SK-N-SH (cell line): ENCODE measurements at places on chromosomes 11 and 22.

GRCh38 chr11:63613517-63614135 is 607 bp downstream of the PLAAT3 start:
- peak; percentile 74 for DNase-seq

GRCh38 chr22:47180796-47181195 is 418.3 kb downstream of the TBC1D22A start:
- no peak for DNase-seq

- DNase-seq, result no peak
Measured at GRCh38 chr11:34216706-34217105, 111.3 kb downstream of the NAT10 start.

DNA sequence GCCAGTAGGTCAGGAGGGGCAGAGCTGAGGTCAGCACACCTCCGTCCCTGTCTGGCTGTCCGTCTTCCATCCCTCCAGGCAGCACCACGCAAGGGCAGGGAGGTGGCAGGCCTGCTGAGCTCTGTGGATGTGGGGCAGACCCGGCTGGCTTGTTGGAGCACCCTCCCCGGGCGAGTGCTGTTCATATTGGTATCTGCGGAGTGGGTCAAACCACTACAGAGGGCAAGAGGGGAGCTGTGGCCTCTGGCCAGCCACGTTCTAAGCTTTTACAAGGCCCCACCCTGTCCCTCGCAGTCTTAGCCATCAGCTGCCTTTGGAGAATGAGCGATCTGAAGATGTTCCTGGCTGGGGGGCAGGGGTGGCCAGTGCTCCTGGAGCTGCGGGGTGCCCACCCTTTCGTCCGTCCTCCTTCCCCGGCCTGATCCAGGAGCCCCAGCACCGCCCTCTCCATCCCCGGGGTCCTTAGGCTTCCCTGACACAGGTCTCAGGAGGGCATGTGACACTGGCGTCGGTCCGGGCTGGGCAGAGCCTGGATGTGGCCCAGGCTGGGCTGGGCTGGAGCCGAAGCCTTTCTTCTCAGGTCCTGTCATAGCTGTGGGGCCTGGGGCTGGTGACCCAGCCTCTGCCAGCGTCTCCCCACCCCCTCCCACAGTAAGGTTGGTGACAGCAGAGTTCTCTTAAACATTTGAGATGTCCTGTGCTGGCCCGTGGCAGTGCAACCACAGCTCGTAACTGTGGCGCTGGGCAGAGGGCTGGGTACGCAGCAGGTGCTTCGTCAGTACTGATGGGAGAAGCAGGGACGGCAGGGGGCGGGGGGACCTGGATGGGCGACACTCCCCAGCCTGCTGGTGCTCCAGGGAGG is 31.7 kb upstream of the GRAMD4 start:
- DNase-seq, result no peak

- DNase-seq, result no peak
Measured at GRCh38 chr11:108994887-108995286, 330.0 kb downstream of the DDX10 start.

- DNase-seq, result no peak
Measured at GRCh38 chr11:65506772-65507505, 8.1 kb downstream of the MALAT1 start.

DNA sequence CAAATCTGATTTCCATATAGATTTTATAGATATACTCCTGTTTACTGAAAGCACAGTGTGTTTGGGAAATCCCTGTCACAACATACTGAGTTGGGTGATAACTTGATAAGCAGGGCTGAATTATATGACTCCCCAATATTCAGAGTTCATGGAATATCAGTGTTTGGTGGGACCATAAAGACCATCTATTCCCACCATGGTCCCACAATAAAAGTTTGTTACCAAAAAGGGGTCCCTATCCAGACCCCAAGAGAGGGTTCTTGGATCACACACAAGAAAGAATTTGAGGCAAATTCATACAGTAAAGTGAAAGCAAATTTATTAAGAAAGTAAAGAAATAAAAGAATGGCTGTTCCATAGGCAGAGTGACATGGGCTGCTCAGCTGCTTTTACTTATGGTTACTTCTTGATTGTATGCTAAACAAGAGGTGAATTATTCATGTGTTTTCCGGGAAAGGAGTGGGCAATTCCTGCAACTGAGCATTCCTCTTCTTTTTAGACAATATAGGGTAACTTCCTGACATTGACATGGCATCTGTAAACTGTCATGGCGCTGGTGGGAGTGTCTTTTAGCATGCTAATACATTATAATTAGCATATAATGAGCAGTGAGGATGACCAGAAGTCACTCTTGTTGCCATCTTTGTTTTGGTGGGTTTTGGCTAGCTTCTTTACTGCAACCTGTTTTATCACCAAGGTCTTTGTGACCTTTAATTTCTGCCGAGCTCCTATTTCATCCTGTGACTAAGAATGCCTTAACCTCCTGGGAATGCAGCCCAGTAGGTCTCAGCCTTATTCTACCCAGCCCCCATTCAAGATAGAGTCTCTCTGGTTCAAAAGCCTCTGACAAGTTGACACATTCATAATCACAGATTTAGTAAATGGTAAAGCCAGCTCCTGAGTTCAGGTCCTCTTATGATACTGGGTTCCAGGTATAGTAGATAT is 240.6 kb upstream of the PDGFD start:
- no peak for DNase-seq

DNA sequence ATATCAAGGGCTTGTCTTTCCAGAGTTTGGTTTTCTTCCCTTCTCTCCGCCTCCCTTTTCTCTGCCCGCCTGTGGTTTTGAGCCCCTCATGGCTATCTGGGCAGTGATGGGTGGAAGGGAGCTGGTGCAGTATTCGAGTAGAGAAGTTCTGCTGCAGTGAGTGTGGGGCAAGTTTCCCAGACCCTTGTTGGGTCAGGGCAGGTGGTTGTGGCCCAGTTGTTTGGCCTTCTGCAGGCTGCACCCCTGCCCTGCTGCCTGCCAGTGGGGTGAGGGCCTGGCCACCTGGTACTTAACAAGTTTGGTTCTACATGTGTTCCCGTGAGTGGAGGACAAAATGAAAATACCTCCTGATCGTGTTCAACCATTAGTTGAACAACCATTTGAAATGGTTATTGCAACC is 65.2 kb downstream of the PTPRJ start:
- no peak for DNase-seq

DNA sequence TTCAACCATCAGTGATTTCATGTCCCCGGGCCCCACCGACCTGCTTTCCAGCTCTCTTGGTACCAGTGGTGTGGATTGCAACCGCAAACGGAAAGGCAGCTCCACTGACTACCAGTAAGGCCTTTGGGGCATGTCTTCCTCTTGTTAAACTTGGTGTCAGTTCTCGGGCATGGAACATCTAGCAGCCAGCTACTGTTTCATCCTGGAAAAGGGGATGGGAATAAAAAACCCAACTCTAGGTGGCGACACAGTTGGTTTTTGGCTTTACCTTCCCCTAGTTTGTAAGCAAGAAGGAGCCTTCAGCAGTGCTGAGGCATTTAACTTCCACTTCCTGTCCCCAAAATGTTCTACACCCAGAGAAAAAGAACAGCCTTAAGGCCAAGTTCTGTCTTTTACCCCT is 76.7 kb downstream of the BMAL1 start:
- no peak for DNase-seq

GRCh38 chr11:123475469-123475868 is 45.4 kb downstream of the GRAMD1B start:
- DNase-seq, result peak; percentile 26

- no peak for DNase-seq
Measured at GRCh38 chr11:65317025-65317786, 2.5 kb downstream of the CDC42EP2 start.

DNA sequence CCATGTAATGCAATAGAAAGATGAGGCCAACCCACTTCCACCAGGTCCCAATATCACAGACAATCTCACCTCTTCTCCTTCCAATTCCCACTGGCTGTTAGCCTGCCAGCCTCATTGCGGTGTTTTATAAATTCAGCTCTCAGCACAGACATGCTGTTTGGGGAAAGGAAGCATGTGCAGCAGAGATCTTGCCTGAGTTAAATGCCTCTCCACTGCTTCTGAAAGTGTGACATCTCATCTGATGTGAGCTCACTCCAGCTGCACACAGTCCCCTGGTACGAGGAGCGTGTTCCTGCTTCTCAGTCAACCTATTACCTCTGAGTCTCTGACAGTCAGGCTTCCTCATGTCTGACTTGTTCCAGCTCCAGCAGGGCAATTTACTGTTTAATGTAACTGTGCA is 122.7 kb upstream of the GUCY1A2 start:
- no peak for DNase-seq

GRCh38 chr11:1390569-1391164 is 933 bp downstream of the BRSK2 start:
- peak; percentile 70 for DNase-seq

DNA sequence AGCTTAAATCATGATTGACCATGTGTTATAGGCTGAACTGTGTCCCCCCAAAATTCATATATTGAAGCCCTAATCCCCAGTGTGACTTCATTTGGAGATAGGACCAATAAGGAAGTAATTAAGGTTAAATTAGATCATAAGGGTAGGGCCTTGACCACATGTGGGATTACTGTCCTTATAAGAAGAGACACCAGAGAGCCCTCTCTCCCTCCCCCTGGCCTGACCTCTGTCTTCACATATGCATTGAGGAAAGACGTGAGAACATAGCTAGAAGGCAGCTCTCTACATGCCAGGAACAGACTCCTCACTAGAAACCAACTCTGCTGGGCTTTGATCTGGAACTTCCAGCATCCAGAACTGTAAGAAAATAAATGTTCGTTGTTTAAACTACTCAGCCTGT is 13.6 kb upstream of the NUP50 start:
- no peak for DNase-seq

DNA sequence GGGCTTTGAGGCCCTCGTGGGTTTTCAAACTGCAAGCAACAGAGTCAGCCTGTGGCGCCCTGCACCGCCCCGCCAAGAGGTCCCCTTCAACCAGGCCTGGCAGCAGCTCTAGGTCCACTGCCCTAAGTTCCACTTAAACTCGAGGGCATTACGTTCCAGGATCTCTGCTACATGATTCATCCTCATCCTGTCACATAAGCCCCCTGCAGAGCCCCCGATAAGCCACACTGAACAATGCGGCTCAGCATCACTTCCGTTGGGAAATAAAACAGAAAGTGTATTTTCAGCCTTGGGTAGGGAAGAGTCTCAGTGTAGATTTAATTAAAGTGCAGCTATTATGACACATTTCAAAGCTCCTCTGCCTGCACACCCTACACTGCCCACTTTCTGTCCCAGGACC is 24.6 kb downstream of the SULT4A1 start:
- DNase-seq, result no peak

DNA sequence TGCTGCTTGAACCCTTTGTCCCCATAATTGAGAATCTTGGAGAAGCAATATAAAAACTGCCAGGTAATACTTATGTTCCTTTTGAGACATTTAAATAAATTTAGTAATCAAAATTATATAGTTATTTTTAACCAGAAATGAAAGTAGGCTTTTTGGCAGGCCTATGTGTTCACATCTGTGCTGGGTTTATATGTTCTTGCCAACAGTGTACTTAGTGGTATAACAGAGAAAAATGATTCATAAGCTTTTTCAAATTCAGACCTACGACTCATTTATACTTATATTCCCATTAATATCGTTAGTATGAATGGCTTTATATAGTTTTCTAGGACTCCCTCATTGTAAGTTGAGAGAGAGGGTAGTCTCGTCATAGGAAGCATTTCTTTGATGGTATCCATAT is 79.0 kb downstream of the DDX10 start:
- DNase-seq, result no peak

DNA sequence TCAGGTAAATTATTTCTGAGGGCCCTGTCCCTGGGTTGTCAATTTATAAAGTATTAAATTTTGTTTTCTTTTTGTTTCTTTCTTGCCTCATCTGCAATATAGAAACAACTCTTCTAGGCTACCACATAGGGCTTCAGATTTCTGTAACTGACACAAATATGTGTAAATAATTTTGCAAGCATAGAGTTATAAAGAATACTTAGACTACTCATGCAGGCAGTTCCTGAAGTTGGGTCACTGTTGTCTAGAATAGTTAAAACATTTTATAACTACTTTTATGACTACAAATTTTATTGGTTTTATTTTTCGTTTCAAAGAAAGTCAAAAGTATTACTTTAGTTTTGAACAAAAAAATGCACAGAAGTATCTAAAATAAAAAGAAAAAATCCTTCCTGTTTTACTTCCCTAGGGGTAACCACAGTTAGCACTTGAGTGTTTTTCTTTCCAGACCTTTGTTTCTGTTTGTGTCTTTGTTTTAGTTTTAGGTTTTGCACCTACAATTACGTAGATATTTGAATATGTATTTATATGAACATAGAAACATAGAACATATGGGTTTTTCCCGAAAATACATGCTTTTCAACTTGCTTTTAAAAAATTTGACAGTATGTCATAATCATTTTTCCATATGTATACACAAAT is 12.4 kb upstream of the TMEM123 start:
- DNase-seq, result no peak

DNA sequence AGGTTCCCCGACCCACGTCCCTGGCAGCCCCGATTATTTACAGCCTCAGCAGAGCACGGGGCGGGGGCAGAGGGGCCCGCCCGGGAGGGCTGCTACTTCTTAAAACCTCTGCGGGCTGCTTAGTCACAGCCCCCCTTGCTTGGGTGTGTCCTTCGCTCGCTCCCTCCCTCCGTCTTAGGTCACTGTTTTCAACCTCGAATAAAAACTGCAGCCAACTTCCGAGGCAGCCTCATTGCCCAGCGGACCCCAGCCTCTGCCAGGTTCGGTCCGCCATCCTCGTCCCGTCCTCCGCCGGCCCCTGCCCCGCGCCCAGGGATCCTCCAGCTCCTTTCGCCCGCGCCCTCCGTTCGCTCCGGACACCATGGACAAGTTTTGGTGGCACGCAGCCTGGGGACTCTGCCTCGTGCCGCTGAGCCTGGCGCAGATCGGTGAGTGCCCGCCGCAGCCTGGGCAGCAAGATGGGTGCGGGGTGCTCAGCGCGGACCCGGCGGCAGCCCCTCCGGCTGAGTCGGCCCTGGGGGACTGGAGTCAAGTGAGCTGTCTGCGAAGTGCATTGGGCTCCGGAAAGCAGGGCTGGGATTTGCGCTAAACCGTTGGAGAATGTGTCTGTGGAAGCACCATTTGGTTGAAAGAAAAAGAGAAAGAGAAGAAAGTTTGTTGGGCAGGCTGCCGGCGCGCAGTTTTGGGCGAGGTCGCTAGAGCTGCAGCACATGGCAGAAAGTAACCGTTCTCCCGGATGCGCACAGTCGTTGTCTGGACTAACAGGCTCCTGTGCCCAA is at the start of gene CD44:
Gene CD44 (plus strand): TSS at position 229 of the 779 bp plus-strand sequence. CDS start 133 bp downstream, at position 362.
- DNase-seq, result peak; percentile 74

GRCh38 chr11:6721343-6721742 is 38.2 kb upstream of the MRPL17 start:
- DNase-seq, result no peak

- no peak for DNase-seq
Measured at GRCh38 chr11:3157381-3158130, 7.6 kb downstream of the OSBPL5 start.
